Stimulated activated CD8-positive, alpha-beta memory T cell treated with anti-CD3 and anti-CD28 coated beads, Interleukin-4, amount 100 ng/mL, for 1 hour (primary cell): ENCODE measurements at places on chromosomes 11 and 22.

DNA sequence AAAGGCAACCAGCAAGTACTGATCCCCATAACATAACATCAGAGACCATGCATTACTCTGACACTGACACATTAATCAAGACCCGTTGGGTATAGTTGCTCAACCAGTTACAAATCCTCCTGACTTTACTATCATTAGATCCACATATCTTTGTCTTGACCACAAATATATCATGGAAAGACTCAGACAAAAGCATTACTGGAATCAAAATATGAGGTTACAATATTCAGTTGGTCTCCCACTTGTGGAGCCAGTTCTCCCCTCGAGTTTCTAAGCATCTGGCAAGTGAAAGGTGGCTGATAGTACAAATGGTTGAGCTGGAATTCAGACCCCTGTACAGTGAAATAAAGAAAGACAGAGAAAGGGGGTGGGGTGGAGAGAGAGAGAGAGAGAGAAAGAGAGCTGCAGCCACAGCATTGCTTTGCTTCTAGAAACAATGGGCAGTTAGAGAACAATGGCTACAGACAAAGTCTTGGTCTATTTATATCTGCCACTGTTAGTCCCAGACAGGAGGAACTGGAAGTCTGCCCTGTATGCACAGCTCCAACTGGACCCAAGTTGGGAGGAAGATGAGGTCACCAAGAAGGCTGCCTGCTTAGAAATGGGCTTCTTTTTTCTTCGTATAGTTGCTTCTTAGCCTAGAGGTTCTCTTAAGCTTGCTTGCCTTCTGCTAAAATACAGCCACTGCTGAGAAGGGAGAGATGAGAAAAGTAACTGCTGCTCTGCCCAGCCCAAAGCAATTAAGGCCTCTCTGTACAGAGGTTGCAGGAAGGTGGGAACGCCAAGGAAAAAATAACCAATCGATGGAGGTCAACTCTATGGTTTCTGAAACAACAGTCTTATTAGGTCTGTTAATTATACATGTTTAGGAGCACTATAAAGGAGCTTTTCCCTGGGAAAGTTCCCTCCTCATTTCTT lies 85.5 kb downstream of the ETS1 start:
- no peak for DNase-seq

DNA sequence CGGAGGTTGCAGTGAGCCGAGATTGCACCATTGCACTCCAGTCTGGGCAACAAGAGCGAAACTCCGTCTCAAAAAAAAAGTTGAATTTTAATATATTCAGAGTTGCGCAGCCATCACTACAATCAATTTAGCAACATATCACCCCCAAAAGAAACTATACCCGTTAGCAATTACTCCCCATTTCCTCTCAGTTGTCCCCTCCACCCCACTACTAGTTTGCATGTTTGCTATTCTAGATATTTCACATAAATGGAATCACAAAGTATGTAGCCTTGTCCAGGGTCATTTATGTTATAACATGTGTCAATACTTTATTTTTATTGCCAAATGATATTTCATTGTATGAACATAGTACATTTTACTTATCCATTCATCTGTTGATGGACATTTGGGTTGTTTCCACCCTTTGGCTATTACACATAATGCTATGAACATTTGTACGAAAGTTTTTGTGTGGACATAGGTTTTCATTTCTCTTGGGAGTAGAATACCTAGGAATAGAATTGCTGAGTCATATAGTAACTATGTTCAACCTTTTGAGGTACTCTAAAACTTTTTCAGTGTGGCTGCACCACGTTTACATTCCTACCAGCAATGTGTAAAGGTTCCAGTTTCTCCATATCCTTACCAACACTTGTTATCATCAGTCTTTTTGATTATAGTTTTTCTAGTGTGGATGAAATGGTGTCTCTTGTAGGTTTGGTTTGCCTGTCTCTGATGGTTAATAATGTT lies 2.2 kb downstream of the ZNF143 start:
- no peak for DNase-seq

DNA sequence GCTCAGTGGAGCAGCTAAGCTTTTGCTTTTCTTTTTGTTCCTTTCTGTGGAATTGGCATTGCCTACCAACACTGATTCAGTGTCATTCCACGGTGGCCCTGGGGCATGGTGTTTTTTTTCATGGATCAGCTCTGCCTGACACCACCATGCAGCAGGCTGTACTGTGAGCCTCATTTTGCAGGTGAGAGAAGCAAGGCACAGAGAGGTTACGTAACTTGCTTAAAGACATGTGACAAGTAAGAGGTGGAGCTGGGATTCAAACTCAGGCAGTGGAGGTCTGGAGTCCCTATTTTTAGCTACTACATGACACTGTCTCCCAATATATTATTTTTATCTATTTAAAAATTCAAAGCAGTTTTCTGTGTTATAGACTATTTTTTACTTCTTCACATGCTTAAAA lies 44.4 kb downstream of the APOL3 start:
- no peak for DNase-seq

GRCh38 chr22:46969491-46969890 lies 207.0 kb downstream of the TBC1D22A start:
- no peak for DNase-seq

GRCh38 chr11:95922099-95922498 lies 1.8 kb downstream of the MTMR2 start:
- no peak for DNase-seq

- no peak for DNase-seq
These were observed 65.8 kb downstream of the ST3GAL4 start for GRCh38 chr11:126421271-126421671.

- DNase-seq = no peak
These were observed 32.4 kb downstream of the KCNQ1 start for GRCh38 chr11:2477254-2477653.

GRCh38 chr22:44538518-44539315 lies 40.7 kb upstream of the RTL6 start:
- no peak for DNase-seq

DNA sequence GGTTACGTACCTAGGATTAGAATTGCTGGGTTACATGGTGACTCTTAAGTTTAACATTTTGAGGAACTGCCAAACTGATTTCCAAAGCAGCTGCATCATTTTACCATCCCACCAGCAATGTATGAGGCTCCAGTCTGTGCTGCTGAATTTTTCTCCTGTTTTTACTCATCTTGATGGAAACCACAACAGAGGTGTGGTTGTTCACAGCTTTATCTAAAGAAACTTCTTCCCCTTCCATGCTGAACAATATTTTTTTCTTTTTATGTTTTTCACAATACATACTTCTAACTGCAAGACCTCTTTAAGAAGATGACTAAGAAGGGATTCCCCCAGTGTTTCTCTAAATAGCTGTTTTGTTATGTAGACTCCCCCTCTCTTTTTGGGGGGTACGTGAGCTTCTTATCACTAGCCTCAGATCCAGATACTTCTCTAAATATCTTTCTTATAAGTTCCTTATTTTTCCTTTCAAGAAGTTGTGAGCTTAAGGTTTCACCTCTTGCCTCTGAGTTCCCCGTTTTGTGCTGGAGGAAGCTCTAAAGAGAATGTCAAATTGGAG lies 24.0 kb downstream of the TCP11L1 start:
- DNase-seq = no peak

DNA sequence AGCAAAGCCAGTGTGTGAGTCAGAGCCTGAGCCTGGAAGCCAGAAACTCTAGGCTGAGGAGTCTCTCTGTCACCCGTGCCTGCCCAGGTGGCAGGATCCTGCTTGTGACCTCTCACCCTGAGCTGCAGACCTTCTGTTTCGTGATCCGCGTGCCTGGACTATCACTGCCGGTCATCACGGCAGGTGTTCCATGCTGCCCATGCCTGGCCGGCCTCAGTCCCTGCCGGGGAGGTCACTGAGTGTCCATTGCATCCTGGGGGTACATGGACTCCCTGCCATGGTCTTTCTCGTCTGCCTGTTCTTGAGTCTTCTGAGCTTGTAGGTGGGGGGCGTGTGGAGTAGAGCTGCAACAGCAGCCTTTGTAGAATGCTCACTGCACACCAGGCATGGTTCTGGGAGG lies 1032.4 kb downstream of the TBC1D22A start:
- no peak for DNase-seq

- DNase-seq = no peak
These were observed 226.3 kb downstream of the DDX10 start for GRCh38 chr11:108891143-108891542.

- no peak for DNase-seq
These were observed 21.8 kb upstream of the P4HA3 start for GRCh38 chr11:74333193-74333592.

- DNase-seq = no peak
These were observed 28.2 kb upstream of the TPBGL start for GRCh38 chr11:75212411-75212810.

DNA sequence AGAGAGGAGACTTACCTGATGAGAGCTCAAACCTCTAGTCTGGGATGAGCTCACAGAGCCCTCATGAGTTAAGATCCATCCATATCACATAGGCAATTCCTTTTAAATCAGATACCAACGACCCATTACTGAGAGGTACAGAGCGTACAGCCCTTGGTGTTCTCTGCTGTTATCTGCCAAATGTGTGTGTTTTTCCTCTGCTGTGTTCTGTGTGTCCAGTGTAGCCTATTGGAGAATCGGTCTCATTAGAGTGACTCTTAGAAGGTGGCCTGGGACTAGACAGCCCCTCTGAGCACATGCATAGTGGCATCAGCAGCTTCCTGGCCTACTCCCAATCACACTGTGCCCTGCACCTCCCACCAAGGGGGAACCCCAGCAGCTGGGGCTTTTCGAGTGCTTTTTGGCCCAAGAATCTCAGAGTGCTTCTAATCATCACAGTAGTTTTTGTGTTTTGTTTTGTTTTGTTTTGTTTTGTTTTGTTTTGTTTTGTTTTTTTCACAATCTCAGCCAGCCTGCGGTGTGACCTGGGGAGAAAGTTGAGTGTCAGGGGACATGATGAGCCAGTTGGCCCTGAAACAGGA lies 25.4 kb downstream of the TP53AIP1 start:
- no peak for DNase-seq

DNA sequence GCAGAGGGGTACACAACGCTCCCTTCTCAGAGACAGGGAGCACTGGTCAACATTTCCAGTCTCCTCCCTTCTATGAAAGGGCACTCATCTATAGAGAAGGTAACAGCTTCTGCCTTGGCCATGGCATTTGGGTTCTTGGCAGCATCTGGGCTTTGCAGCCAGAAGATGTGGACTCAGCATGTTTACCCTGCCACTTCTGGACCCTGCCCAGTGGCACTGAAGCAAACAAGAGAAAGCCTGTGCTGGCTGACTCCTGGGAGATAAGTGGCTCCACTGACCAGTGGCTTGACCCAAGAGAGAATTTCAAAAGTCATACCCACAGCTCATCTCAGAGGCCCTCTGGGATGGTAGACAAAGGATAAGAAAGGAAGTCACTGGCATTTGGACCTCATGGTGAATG lies 8.0 kb downstream of the CSNK2A3 start:
- DNase-seq = no peak

GRCh38 chr11:46018651-46019050 lies 96.2 kb downstream of the LARGE2 start:
- DNase-seq = no peak

DNA sequence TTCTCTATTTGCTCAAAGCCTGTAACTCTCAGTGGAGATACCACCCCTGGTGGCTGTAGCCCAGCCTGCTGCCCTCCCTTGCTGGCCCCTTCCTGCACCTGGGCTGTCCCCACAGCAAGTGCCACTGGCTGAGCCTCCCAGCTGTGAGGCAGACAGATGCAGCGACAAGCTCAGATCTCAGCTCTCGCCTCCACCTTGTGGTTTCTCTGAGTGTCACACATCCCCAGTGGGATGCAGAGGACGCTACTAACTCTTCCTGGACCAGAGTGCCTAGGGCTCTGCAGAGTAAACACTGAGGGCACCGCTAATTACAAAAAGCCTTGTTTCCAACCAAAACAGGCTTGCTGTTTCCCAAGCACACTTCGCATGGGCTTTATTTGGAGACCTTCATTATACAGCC lies 8.9 kb downstream of the YPEL1 start:
- no peak for DNase-seq

GRCh38 chr22:17303840-17304779 lies 65.2 kb upstream of the CECR2 start:
- DNase-seq = no peak

- no peak for DNase-seq
These were observed 27.2 kb downstream of the FADD start for GRCh38 chr11:70230151-70230839.

- no peak for DNase-seq
These were observed 42.1 kb upstream of the MMP7 start for GRCh38 chr11:102572554-102573220.

- DNase-seq = no peak
These were observed 1044.3 kb upstream of the RAG2 start for GRCh38 chr11:37642296-37642695.

DNA sequence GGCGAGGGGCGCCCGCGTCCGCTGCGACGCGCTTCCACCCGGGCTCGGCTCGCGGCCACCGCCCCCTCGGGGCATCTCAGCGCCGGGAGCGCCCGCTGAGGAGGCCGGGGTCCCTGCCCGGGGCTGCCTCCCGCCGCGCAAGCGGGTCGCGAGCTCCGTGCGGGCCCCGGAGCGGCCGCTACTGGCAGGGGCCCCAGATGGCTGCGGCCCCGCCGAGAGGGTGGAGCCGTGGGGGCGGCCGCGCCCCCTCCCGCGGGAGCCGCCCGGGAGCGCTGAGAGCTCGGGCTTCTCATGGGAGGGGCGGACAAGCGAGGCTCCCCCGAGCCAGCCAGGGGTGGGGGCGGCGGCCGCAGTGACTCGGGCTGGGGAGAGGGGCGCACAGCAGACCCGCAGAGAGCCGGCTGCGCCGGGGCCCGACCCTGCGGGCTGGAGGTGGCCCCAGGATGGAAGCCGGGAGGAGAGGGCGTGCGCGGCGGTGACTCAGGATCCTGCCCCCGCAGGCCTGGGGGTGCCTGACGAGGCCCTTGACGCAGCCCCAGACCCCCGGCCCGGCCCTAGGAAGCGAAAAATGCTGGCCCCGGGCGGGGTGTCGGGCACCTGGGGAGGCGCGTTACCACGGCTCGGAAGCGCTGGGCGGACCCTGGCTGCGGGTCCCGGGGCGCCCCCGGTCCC lies 603 bp upstream of the ZFTA start:
- DNase-seq = no peak

GRCh38 chr11:21323617-21324016 lies 654.2 kb downstream of the NELL1 start:
- DNase-seq = no peak

- no peak for DNase-seq
These were observed 58.5 kb downstream of the GAB4 start for GRCh38 chr22:16949561-16949960.

DNA sequence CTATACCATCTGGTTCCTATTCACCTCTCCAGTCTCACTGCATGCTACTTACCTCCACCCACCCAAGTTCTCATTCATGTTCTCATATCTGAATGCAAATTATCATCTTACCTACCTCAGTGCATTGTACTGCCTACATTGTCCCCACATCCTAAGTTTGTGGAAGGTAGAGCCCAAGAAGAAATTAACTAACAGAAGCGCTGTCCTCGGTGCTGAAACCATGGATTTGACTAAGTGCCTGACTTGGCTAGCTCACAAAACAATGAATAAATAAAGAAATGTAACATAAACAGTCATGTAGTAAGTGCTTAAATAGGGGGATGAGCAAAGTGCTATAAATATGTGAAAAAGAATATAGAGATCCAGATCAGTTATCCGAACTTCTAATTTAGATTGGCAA lies 63.2 kb downstream of the GRIA4 start:
- DNase-seq = no peak

GRCh38 chr11:76234416-76235232 lies 28.3 kb upstream of the WNT11 start:
- DNase-seq = no peak
